ENCODE measurements at places on chromosomes 16 and 17.

- DNase-seq = no peak
Observed at GRCh38 chr17:48457080-48457836, 27.2 kb upstream of the SKAP1 start.

- no peak for DNase-seq
Observed at GRCh38 chr16:359871-360697, 7.6 kb upstream of the AXIN1 start.

GRCh38 chr16:56742030-56742984, 12.4 kb downstream of the NUP93 start:
- DNase-seq = no peak

GRCh38 chr17:35018814-35019213, 38.5 kb downstream of the LIG3 start:
- DNase-seq = no peak

DNA sequence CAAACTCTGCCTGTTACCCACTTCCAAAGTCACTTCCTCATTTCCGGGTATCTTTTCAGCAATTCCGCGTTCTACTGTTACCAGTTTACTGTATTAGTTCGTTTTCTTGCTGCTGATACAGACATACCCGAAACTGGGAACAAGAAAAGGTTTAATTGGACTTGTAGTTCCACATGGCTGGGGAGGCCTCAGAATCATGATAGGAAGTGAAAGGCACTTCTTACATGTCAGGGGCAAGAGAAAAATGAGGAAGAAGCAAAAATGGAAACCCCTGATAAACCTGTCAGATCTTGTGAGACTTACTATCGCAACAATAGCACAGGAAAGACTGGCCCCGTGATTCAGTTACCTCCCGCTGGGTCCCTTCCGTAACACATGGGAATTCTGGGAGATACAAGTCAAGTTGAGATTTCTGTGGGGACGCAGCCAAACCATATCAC, 30.9 kb downstream of the PAFAH1B1 start:
- no peak for DNase-seq

GRCh38 chr16:47699106-47699505, 238.0 kb downstream of the PHKB start:
- no peak for DNase-seq

DNA sequence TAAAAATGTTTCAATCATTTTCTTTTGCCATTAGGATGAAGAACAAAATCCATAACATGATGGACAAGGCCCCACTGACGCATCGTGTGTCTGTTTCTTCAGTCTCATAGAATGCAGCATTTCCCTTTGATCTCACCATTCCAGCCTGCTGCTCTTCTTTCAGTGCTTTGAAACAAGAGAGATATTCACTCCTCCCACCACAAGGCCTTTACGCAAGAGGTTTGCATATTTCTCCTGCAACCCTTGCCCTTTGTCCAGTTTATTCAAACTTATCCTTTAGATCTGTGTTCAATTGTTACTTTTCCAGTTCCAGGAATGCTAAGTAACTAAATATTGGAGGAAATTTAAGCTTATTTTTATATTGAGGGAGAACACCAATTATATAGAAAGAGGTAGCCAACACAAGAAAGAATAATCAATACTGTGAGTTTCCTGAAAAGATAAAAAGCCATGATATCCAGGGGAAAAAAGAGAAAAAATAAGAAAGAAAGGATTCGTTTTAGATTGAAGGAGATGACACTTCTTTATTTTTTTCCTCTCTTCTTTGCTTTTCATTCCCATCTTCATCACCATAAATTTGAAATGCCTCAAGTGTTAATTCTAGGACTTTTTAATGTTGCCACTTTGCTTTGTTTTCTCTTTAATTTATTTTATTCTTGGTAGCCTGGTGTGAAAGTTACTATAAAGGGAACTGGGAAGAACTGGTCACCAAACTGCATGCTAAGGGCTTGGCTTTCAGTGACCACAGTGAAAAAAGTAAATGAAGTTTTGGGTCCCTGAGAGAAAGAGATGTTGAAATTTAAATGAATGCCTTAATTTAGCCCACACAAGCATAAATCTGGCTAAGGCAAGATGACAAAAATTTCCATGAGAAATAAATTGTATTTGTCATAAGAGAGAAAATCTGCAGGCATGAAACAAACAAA, 102.1 kb downstream of the KIF2B start:
- no peak for DNase-seq

DNA sequence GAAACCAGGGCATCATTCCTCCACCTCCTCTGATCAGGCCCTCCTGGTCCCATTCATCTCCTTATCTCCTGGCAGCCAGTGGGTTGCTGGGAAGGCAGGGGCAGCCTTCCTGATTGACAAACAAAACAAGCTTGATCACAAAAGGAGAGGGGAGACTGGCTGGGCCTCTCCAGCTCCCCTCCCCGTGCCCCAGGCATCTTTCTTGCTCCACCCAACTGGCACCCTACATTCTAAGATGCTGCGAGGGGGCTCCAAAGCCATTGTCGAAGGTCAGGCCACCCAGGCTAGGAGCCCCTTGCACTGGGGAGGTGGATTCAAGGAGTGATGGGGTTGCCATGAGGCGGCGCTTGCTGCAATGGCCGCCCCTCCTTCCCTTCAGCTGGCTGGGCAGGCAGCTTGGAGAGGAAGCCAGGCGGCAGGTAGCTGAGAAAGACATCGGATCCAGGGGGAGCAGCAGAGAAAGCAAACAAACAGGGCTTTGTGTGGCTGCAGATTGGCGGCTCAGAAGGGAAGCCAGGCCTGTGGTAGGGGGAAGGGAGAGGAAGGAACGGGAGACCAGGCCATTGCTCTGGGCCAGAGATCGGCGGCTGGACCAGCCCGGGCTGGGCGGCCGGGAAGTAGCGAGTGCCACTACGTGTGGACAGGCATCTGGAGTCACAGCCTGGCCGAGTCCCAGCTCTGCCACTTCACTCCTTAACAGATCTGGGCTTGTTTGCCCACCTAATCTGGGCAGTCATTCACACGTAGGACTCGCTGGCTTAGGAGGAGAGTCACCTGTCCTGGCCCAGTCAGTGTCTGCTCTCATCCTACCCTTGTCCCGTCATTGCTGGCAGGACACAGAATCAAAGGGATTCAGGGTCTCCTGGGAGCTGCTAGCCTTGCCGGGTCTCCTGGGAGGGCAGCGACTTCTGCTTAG, 12.3 kb downstream of the RAI1 start:
- DNase-seq = peak; percentile 67

GRCh38 chr17:17351356-17351891, 48.3 kb downstream of the NT5M start:
- DNase-seq = no peak

All from anterior cingulate cortex (tissue), 58 donors.